ENCODE measurements at places on chromosomes 11 and 22.

GRCh38 chr11:111909378-111909777 is 2.2 kb downstream of the CRYAB start:
- no peak for DNase-seq

DNA sequence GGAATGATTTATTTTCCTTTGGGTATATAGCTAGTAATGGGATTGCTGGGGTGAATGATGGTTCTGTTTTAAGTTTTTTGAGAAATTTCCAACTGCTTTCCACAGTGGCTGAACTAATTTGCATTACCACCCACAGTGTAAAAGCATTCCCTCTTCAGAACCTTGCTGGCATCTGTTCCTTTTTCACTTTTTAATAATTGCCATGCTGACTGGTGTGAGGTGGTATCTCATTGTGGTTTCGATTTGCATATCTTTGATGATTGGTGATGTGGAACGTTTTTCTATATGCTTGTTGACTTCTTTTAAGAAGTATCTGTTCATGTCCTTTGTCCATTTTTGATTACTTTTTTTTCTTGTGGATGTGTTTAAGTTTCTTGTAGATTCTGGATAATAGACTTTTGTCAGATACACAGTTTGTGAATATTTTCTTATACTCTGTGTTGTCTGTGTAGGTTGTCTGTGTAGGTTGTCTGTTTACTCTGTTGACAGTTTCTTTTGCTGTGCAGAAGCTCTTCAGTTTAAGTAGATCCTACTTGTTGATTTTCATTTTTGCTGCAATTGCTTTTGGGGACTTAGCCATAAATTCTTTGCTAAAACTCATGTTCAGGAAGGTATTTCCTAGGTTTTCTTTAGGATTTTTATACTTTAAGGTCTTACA is 291.8 kb upstream of the DDI1 start:
- DNase-seq: no peak

- DNase-seq: no peak
Observed at GRCh38 chr11:28542561-28542960, 434.4 kb downstream of the METTL15 start.

GRCh38 chr11:114089748-114090147 is 30.2 kb downstream of the ZBTB16 start:
- no peak for DNase-seq

GRCh38 chr11:8792710-8793109 is 110.1 kb downstream of the RPL27A start:
- DNase-seq: no peak

DNA sequence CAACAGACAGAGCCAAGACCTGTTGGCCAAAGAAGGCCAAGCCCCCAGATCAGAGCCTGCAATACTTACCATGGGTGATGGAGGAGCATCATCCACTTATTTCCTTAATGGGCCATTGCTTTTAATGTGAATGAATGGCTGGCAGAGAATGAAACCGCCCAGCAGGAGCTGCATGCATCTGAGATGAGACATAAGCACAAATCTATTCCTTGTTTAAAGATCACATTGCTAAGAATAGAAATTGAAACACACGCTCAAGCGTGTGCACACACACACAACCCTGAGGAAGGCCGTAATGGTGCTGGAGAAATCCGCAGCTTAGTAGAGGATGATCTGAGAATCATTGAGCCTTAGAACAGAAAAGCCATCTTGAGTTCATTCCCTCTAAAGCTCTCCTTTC is 5.3 kb upstream of the RRAS2 start:
- no peak for DNase-seq

- no peak for DNase-seq
Observed at GRCh38 chr11:94722735-94723134, 45.4 kb upstream of the AMOTL1 start.

DNA sequence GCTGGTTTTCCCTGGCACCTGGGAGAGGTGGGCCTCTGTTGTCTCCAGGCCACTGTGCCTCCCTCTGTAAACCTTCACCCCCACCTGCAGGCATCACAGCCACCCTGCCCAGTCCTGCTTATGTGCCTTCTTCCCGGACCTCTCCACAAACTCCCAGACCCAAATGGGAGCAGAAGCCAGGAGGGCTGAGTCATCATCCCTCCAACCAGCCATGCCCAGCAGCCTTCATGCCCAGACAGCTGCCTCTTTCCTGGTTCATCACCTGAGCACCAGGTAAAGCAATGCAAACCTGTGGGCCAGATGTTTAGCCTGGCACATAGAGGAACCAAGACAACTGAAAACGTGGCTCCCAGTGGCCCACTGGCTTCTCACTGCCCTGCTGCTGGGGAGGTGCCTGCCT is 2.1 kb upstream of the TMPRSS4 start:
- DNase-seq: no peak

DNA sequence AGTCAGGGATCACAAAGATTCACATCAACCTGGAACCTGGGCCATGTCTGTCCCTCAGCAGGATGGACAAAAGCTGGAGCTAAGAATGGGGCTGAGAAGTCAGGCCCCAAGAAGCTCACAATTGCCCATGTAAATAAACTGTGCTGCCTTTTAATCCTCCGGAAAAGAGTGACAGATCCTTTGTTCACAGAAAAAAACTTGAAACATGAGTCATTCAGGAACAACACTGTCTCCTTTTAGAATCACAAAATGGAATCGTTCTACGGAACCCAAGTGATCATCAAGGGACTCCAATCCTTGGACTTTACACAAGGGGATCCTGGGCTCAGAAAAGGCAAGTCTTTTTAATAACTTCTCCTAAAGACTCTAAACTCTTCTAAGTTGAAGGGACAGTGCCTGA is 36.1 kb downstream of the RELT start:
- no peak for DNase-seq

DNA sequence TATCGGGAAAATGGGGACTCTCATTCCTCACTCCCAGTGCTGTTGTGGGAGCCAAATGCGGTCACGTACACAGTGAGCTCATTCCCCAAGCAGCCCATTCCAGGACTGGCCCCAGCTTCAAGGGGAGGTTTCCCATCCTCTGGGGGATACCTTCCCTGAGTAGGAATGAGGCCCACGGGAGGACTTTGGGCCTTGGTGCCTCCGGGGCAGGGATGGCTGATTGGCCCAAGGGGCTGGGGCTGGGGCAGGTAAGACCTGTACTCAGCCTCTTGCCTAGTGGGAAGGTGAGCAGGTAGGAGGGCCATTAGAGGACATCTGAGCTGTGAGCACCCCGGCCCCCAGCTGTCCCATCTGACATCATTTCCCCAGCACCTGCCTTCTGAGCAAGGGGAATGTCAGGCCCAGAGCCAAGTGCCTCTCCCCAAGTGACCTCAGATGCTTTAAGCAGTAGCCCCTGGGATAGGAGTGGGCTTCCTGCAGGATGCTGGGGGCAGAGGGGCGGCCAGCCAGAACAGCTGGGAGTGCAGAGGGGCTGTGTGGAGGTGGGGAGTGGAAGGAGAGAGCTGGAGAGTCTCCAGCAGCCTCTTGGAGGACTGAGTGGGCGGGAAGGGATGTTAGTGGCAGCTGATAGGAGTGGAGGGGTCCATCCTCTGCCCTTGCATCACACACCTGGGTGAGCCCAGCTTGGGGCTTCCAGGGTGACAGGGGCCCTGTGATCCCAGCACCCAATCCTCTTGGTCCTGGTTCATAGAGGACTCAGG is 58.4 kb downstream of the CD82 start:
- peak; percentile 38 for DNase-seq

DNA sequence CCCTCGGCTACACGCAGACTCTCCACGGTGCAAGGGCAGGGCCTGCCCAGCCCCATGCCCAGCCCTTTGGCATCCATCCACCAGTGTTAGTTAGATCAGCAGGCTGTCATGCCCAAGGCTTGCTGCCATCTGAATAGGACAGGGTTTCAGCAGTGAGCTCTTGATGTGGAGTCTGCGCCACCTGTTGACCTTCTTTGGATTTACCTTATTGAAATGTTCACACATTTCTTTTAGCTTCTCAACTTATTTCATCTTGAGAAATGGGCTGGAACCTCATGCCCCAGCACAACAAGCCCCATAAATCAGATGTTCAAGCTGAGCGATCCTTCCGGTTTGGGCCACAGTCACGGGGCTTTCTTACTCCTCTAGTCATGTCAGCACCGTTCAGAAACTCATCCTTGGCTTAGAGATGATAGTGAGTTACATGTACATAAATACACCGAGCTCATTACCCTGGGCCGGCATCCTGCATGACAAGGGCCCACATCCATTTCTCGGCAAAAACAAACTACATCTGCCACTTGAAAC is 61.7 kb downstream of the PARVB start:
- DNase-seq: no peak

DNA sequence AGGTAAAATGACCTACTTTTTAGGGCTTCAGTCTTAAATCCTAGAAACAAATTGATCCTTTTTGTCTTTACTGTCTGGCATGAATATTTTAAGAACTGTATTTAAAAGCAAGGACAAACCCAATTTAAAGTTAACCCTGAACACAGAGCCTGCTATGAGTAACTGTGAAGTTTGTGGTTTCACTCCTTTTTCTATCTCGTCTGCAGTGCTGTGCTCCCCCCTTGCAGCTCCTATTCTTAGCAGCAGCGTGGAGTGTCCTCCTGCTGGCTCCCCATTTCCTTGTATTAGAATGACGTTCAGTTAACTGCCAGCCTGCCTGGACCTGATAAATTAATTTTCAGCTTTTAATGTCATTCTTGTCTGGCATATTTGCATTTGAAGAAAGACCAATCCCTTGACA is 40.0 kb upstream of the LRRC4C start:
- DNase-seq: no peak

GRCh38 chr11:65159012-65159411 is 11.0 kb upstream of the SPDYC start:
- DNase-seq: no peak

GRCh38 chr11:119307219-119307618 is 9.7 kb downstream of the MCAM start:
- no peak for DNase-seq
